ENCODE measurements at places on chromosomes 4 and X. TPM values are rescaled to one million over a fixed set of nuclear protein-coding genes. Genes with fewer than 3 reads are reported as not detected.

The PDE5A gene
- 1.4 TPM for total RNA-seq

The DCAF4L1 gene
- total RNA-seq, result 0.33 TPM

The RAB40AL gene
- not detected for total RNA-seq

The DRP2 gene
- 7.2 TPM for total RNA-seq

The SHROOM2 gene
- 2.1 TPM for total RNA-seq

The RAI2 gene
- total RNA-seq, result not detected

The LARP7 gene
- 37.9 TPM for total RNA-seq

The VBP1 gene
- total RNA-seq, result 53.7 TPM
